Thymus (tissue), 14 donors: ENCODE measurements at places on chromosomes 5 and 9. TPM values are rescaled to one million over a fixed set of nuclear protein-coding genes. Genes with fewer than 3 reads are reported as not detected.

The N4BP3 gene
- polyA plus RNA-seq: 2.3 TPM

The TRIM52 gene
- polyA plus RNA-seq: 35.2 TPM

The RPL35 gene
- polyA plus RNA-seq: 4,941 TPM

The SLCO4C1 gene
- polyA plus RNA-seq: 0.75 TPM

The C5orf46 gene
- polyA plus RNA-seq: 2.6 TPM

The QSOX2 gene
- polyA plus RNA-seq: 11.5 TPM

The LCN15 gene
- polyA plus RNA-seq: 0.43 TPM

The OR2V2 gene
- polyA plus RNA-seq: under 0.01 TPM

The ZNF462 gene
- polyA plus RNA-seq: 2.0 TPM

The SEMA5A gene
- polyA plus RNA-seq: 1.2 TPM

The FAM78A gene
- polyA plus RNA-seq: 28.2 TPM

The TRIM36 gene
- polyA plus RNA-seq: 2.0 TPM

The TMEM174 gene
- polyA plus RNA-seq: 0.02 TPM

The DDX4 gene
- 0.57 TPM for polyA plus RNA-seq

The RANBP3L gene
- 0.41 TPM for polyA plus RNA-seq

The ACTBL2 gene
- polyA plus RNA-seq: 0.07 TPM

The CDH12 gene
- polyA plus RNA-seq: 0.05 TPM

The SLC4A9 gene
- polyA plus RNA-seq: 0.07 TPM

The MCTP1 gene
- polyA plus RNA-seq: 5.9 TPM

The REEP2 gene
- polyA plus RNA-seq: 4.8 TPM

The ADAM19 gene
- 6.9 TPM for polyA plus RNA-seq

The OLFM1 gene
- 24.5 TPM for polyA plus RNA-seq

The HAVCR2 gene
- 21.5 TPM for polyA plus RNA-seq

The CCL28 gene
- polyA plus RNA-seq: 6.5 TPM

The ANKRD34B gene
- 0.59 TPM for polyA plus RNA-seq

The FAM163B gene
- 0.27 TPM for polyA plus RNA-seq

The KCNN2 gene
- polyA plus RNA-seq: 1.1 TPM

The AIF1L gene
- polyA plus RNA-seq: 4.4 TPM

The SOX30 gene
- 0.16 TPM for polyA plus RNA-seq

The POLR1E gene
- polyA plus RNA-seq: 22.0 TPM

The CNTNAP3 gene
- 4.4 TPM for polyA plus RNA-seq

The TMEM215 gene
- polyA plus RNA-seq: 0.02 TPM

The PLEKHG4B gene
- polyA plus RNA-seq: 0.64 TPM

The FEM1C gene
- 8.1 TPM for polyA plus RNA-seq

The ASS1 gene
- 30.4 TPM for polyA plus RNA-seq

The MPDZ gene
- polyA plus RNA-seq: 9.9 TPM

The PFN3 gene
- polyA plus RNA-seq: not detected

The DNM1 gene
- polyA plus RNA-seq: 4.5 TPM

The MELK gene
- 3.4 TPM for polyA plus RNA-seq

The PANK3 gene
- 7.3 TPM for polyA plus RNA-seq

The CTSL gene
- polyA plus RNA-seq: 264 TPM

The TMEM252 gene
- polyA plus RNA-seq: not detected

The PDE8B gene
- polyA plus RNA-seq: 1.5 TPM

The DMRT2 gene
- 35.2 TPM for polyA plus RNA-seq

The MRPL50 gene
- polyA plus RNA-seq: 13.5 TPM

The OR1Q1 gene
- 0.05 TPM for polyA plus RNA-seq

The NANS gene
- 38.0 TPM for polyA plus RNA-seq
